ENCODE measurements at places on chromosomes 11 and 22.

DNA sequence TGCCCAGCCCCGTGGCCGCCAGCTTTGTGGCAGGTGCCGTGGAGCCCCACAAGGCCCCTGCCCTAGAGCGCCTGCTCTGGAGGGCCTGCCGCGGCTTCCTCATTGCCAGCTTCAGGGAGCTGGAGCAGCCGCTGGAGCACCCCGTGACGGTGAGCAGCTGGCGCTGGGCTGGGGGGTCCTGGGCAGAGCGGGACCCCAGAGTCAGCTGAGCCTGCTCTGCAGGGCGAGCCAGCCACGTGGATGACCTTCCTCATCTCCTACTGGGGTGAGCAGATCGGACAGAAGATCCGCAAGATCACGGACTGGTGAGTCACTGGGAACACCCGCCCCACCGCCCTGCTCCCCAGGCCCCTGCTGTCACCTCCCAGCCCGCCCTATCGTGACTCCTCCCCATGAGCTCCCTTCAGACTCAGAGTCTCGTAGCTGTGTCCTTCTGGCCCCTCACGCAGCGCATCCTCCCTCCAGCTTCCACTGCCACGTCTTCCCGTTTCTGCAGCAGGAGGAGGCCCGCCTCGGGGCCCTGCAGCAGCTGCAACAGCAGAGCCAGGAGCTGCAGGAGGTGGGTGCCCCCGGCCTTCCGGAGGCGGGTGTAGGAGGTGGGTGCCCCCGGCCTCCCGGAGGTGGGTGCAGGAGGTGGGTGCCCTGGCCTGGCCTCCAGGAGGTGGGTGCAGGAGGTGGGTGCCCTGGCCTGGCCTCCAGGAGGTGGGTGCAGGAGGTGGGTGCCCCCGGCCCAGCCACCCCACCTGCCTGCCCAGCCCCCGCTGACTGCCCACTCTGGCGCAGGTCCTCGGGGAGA lies 4.7 kb downstream of the TCIRG1 start:
- peak; percentile 53 for DNase-seq

- DNase-seq: no peak
Observed at GRCh38 chr11:111745719-111746504, 20.3 kb downstream of the PPP2R1B start.

- peak; percentile 10 for DNase-seq
Observed at GRCh38 chr22:47452184-47452583, 689.7 kb downstream of the TBC1D22A start.

- no peak for DNase-seq
Observed at GRCh38 chr11:41056892-41057569, 402.4 kb downstream of the LRRC4C start.

DNA sequence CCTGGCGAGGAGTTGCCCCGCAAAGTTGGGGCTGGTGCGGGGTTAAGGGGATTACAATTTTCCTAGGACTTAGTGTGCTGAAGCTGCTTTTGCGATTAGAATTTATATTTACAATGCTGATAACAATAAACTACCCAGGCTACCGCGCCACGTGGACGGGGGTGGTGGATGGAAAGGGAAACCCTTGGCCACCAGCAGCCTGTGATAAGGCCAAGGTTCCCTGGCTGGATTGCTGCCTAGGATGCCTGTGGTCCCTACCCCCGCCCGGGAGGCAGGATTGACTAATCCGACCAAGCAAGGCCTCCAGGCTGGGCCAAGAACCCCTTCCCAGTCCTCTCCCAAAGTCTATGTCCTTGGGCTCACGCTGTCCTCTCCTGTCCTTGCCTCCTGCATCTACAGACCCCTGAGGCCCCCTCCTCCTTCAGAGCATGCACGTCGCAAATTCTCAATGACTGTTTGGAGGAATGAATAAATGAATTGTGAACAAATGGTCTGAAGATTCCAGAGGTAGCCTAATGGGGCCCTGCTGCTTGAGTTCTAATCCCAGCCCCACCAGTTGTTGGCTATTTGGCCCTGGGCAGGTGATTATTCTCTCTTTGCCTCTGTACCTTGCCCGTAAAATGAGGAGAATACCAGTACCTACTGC lies 7.6 kb upstream of the CHKA start:
- DNase-seq: no peak

DNA sequence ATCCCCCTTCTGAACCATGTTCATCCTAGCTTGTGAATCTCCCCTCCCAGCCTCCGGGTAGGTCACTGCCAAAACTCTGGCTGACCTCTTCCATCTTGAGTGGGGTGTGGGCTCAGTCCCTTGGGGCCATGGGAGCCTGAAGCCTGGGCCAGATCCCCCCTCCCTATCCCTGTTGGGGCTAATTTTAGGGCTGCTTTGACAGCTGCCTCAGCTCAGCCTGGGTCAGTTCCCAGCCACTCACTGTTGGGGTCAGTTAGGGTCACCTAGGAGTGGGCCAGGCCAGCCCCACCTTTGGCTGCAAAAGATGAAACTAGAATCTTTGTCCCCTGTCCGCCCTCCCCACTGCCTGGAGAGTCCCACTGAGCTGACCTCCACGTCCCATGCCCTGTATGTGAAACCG lies 29.8 kb upstream of the P2RY2 start:
- DNase-seq: no peak

- DNase-seq: no peak
Observed at GRCh38 chr22:25629613-25630012, 65.1 kb downstream of the GRK3 start.

DNA sequence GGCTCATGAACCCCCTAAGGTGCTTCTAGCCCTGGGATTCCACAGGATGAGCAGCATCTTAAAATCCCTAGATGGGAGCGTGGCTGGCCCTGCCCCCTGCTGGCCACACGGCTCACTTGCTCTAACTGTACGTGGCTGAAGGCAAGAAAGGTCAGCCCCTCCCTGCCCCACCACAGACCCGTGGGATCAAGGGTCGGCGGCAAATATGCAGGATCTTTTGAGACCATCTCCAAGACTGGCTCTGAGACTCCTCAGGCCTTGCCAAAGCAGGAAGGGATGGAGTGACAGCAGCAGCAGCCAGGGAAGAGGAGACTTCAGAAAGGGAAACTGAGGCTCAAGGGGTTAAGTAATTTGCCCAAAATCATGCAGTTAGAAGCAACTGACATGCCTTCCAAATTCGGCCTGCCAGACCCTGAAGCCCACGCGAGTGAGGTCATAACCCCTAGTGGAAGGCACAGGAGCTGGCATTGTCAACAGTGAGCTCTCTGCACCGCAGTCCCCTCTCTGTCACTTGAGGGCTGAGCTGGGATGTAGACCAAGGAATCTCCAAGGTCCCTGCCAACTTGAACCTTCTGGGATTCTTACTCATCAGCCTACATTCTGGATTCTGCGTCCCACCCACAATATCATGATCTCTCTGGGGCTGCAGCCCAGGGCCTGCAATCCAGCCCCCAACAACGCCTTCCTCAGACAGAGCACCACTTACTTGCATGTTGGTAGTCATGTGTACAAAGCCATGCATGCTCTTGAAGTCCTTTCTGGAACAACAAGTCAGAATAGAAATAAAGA lies 31.4 kb downstream of the CREB3L1 start:
- peak; percentile 91 for DNase-seq

DNA sequence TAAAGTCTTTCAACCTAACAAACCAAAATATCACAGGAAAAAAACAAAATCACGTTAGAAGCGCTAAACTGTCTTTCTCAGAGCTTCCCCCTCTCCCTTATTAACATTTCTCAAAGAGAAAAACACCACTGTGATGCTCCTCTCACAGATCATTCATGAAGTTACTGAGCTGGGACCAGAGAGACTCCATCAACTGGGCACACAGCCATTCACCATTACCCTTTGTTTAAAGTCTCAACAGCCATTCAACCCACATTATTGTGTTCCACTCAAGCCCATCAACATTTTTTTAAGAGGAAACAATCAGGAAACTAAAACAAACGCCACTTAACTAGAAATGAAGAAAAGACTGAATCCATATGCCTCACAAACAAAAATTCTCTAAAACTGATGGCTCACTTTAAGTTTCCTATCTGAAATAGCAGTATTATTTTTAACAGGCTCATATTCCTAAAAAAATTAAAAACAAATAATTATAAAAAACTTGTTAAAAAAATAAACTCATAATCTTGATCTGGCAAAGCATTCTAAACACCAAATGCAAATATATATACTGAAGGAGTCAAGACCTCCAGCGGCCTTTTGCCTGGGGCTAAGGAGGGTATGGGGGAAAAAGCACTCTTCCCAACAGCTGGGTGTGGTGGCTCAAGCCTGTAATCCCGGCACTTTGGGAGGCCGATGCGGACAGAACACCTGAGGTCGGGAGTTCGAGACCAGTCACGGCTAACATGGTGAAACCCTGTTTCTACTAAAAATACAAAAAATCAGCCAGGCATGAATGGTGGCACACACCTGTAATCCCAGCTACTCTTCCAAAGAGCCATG lies 14.0 kb downstream of the CELF1 start:
- DNase-seq: no peak

- no peak for DNase-seq
Observed at GRCh38 chr22:30646518-30647160, 11.1 kb downstream of the SLC35E4 start.

GRCh38 chr22:46121523-46122287 lies 28.6 kb upstream of the PPARA start:
- DNase-seq: peak; percentile 4

DNA sequence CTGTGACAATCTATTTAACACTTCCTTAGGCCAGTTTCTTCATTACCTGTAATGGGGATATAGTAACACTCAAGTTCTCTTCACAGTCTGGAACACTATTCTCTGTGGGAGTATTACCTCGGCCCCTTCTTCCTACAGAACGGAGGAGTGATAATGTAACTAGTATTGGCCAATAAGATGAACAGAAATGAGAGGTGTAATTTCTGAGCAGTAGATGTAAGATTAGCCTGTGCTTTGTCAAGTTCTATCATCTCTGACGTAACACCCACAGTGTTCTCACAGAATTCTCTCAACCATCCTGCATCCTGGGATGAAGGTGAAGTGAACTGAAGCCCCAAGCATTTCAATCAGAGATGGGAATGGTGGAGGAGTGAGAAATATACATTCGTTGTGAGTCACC lies 65.2 kb upstream of the TOP3B start:
- DNase-seq: no peak

DNA sequence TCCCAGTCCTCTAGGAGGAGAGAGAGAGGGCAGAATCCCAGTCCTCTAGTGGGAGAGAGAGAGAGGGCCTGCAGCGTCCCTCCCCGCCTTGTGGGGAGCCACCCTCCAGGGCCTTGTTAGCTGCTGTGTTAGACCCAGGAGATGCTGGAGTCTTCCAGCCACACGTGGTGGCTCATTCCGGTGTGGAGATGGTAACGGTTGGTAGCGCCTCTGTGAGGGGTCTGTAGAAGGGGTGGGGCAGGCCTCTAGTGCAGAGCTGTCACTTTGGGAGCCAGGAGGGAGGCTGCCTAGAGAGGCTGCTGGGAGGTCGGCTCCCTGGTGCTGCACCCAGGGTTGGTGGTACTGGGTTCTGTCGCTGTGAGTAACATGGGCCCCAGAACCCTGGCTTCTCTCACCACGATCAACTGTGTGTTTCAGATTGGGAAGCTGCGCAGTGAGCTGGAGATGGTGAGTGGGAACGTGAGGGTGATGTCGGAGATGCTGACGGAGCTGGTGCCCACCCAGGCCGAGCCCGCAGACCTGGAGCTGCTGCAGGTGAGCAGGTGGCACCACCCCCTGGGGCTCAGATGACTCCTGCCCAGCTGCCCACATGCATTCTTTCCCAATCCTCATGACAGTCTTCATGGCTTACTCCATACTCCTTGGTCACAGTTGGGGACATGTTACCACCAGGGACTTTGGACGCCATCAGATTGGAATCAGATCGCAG lies 27.3 kb downstream of the TOM1 start:
- DNase-seq: no peak

GRCh38 chr22:42357221-42357620 lies 75.0 kb downstream of the NFAM1 start:
- no peak for DNase-seq

GRCh38 chr11:132125988-132126871 lies 755.8 kb downstream of the NTM start:
- DNase-seq: no peak

DNA sequence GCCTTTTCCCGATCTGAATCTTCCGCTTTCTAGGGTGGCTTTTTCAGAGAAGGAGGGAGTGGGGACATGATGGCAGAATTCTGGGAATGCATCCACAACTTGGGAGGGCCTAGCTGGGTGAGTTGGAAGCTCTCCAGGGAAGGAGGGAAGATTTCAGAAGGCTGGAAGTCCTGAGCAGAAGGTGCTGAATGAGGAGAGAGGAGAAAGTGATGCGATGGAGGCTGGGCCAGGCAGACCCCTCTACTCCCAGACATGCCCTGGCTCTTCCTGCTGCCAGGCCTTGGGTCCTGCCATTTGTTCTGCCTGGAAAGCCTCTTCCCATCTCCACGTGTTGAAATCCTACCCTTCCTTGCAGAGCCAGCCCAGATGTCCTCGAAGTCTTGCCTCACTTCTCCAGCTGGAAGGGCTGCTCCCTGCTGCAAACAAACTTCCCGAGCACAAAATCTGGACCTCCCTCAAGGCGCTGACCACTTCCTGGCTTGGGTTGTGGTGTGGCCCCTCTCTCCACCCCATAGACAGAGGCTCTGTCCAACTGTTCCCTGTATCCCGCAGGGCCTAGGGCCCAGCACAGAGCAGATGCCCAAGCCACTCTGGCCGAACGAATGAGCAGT lies 16.8 kb downstream of the LRRC32 start:
- DNase-seq: no peak

- DNase-seq: peak; percentile 84
Observed at GRCh38 chr11:18731949-18732821, 6.2 kb upstream of the IGSF22 start.

- DNase-seq: no peak
Observed at GRCh38 chr11:79043726-79044125, 397.1 kb downstream of the TENM4 start.

DNA sequence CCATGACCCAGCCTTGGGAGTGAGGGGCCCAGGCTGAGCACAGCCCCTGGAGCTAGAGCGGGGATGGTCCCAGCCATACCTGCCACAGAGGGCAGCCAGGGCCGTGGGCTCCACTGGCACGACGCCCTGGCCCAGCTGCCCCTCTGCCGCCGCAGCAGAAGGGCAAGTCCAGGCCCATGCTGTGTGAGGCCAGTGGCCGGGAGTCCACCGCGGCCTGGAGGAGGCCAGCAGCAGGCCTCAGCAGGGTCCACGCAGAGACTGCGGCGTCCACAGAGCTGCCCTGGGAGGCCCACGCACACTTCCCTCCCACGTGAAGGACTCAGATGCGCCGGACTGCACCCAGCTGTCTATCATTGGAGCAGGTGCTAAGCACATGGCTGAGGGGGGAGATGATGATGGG lies 23.5 kb downstream of the MOB2 start:
- DNase-seq: no peak

GRCh38 chr11:77124041-77124440 lies 4.0 kb upstream of the MYO7A start:
- no peak for DNase-seq

DNA sequence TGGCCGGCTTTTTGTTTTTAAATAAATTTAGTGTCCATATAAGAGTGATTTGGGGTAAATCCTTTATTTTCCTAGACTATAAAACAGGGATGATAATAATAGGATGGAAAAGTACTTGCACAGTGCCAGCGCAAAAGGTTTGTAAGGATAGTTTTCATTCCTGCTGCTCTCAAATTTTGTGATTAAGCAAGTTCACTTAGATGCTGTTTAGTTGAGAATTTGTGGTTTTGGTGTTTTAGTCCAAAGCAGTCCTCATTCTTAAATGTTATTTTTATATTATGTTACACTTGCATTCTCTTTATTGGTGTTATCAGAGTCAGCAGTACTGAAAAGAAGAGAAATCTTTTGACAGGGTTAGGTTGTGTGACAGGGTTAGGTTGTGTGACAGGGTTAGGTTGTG lies 47.9 kb downstream of the PPP6R3 start:
- no peak for DNase-seq

GRCh38 chr11:26186389-26186788 lies 145.5 kb upstream of the ANO3 start:
- no peak for DNase-seq

GRCh38 chr11:72613977-72614376 lies 60.2 kb downstream of the PDE2A start:
- no peak for DNase-seq
